BJ (cell line): ENCODE measurements at places on chromosomes 6 and 20. TPM values are rescaled to one million over a fixed set of nuclear protein-coding genes. Genes with fewer than 3 reads are reported as not detected.
A peak's percentile ranks its signal among the peaks of the same experiment; 100 is the strongest.

SPTLC3 gene
- polyA plus RNA-seq = 0.27 and 0.36 TPM in 2 replicates

SERPINB1 gene
- polyA plus RNA-seq = 17.9 and 31.3 TPM in 2 replicates

SEL1L2 gene
- polyA plus RNA-seq = 0.38 and 0.86 TPM in 2 replicates

CPNE5 gene
- 0.09 and 0.10 TPM in 2 replicates for polyA plus RNA-seq

NRN1 gene
- 1.0 and 1.1 TPM in 2 replicates for polyA plus RNA-seq

CTSA gene
- polyA plus RNA-seq = 286 and 408 TPM in 2 replicates

MAFB gene
- 0.02 and 0.06 TPM in 2 replicates for polyA plus RNA-seq

VSX1 gene
- polyA plus RNA-seq = not detected in 2 replicates

ADISSP gene
- polyA plus RNA-seq = 21.3 and 34.3 TPM in 2 replicates

ALDH5A1 gene
- 0.64 and 0.75 TPM in 2 replicates for polyA plus RNA-seq

DNA sequence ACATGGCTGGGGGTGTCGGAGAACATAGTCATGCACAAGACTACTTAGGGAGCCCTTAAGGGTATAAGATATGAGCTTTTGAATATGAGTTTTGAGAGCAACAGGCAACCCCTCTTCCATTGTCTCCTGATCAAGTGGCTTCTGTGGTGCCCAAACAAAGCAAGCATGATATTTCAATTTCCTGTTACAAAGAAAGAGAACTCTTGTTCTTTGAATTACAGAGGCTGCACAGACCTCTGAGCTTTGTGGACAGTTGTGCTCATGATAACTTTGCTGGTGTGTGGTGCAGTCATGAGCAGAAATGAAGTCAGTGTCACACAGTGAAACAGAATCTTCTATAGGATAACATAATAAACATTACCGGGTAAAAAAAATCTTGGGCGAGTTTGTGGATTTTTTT, 66.8 kb upstream of the THEMIS start:
- DNase-seq = no peak

GRCh38 chr6:71349976-71350615, 61.5 kb downstream of the OGFRL1 start:
- peak; percentile 71 for DNase-seq

DNA sequence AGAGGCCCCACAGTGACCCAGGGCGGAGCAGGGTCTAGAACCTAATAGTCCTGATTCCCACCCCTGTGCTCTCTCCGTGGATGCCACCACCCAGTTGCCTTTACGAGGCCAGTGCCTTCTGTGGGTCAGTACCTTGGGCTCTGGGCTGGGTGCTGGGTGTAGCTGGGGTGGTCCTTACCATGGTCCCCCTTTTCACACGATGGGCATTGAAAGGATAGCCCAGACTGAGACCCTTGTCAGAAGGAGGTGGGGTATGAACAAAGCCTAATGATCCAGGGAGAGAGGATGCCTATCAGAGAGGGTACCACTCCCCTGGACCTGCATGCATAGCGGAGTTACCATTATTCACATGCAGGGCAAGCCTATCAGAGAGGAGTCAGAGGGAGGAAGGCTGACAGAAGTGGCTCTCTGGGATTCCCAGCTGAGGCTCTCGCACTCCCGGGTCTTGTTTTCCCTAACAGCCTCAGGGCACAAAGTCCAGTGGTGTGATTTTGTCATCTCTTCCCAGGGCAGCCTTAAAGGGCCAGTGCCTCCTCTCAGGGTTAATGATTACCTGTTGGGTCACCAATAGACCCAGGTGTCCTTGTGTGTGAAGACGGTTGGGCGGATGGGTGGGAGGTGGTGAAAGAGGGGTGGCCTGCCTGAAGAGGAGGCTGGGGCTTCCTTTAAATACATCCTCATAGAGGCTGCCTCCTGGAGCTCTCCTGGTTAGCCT, 36.2 kb downstream of the VEGFA start:
- DNase-seq = no peak

- DNase-seq = no peak
These were observed at the start of gene TMEM239 for GRCh38 chr20:2816030-2816582. Gene TMEM239 (plus strand): TSS chr20:2816364. CDS start chr20:2816555, 191 bp downstream.

DNA sequence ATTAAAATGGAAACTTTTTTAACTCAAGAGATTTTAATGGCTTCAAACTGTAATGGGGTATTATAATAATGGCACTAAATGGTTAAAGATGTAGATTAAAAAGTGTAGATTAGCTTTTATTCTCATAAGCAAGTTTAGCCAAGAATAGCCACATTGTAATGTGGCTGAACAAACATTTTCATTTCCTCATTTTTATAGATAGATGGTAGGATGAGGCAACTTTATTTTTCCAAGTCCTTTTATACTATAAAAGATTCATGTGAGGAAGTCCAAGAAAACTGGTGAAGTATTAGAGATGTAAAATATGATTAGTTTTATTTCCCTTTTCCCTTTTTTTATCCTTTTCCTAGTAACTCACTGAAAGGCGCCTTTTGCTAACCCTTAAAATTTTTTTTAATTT, 88.8 kb downstream of the ATRN start:
- no peak for DNase-seq

- DNase-seq = no peak
These were observed 19.6 kb downstream of the MYLIP start for GRCh38 chr6:16148498-16148897.

DNA sequence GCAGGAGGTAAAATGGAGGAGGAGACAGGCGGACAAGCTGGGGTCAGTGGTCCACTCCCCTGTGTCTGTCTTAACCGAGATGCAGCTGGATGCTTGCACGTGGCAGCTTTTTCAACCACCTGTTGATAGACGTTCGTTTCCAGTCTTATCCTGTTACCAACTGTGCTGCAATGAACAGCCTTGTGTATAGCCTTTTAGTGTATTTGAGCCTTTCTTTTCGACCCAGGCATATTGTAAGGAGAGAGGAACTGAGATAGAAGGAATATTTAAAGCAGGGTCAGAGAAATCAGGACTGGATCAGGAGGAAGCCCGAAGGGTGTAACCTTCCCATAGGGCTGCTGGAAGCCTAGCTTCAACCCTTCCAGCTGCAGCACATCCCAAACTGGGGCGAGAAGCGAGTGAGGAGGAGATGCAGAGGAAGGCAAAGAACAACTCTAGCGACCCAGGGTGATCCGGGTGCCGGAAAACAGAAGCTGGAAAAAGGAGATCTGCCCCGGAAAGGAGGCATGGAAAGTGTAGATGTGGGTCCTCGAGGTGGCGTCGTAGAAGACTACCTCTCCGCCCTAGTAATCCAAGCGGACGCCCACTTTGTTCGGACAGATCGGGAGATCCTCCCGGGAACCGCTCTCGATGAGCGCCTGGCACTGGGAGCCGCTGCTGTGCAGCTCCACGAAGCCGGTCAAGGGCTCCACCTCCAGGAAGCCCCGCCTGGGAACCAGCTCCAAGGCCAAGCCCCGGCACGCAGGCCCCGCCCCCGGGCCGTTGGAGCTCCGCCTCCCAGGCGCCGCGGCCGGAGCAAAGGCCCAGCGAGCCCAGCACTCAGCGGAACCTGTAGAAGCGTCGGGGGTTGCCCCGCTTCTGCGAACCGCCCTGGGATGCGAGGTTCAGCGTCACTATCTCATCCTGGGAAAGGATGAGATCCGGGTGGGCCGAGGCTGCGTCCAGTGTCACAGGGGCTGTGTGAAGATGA, 11.2 kb downstream of the TRIM31 start:
- peak; percentile 19 for DNase-seq

DNA sequence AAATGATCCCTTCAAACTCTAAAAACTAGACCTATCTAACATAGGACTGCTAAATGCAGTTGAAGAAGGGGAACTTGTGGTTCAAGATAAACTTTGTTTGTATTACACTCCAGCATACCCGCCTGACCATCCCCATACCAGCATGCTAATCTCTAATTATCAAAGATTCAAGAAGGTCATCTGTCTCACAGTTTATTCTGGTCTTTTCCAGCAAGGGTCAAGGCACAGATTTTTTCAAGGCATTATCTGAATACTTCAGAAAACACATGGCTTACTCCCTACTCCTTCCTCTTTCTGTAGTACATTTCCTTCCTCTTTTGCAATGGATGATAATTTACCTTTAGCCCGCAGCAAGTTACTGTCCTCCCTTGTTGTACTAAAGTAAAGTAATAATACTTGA, 174.1 kb downstream of the PKHD1 start:
- no peak for DNase-seq

DNA sequence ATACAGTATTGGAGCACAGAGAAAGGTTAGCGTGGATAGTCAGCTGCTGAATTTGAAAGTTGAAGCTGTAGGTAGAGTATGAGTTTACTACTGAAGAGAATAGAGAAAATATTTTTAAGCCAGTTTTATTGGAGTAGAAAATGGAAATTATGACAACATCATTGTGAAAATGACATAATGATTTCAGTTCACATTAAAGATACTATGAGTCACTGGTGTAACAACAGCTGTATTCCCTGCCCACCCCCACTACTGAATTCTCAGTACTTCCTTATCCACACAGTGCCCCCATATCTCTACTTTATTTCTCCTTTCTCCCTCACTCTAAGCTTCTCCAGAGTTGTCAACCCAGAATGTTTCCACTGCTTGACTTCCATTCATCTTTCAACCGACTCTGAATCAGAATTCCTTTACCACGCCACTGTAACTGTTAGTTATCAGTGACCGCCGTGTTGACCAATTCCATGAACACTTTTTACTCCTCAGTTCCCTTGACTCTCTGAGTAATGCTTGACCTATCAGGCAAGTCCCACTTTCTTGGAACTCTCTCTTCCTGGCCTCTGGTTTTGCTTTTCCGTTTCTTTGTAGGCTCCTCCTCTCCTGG, 139.6 kb downstream of the AIG1 start:
- no peak for DNase-seq

- DNase-seq = no peak
These were observed 34.6 kb downstream of the FBXO5 start for GRCh38 chr6:152948150-152948768.

DNA sequence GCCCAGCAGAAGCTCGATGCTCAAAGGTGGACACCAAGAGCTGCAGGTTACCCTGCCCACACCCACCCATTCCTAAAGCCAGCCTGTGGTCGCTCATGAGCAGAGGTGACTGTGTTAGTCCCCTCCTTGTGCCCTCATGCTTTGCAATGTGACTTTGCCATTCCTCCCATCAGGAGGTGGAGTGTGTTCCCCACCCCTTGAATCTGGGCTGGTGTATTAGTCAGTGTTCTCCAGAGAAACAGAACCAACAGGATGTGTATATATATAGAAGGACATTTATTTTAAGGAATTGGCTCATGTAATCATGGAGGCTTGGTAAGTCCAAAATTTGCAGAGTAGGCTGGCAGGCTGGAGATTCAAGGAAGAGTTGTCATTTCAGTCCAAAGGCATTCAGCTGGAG, 54.4 kb upstream of the RNF24 start:
- no peak for DNase-seq

GRCh38 chr6:123168892-123169773, 173.1 kb downstream of the CLVS2 start:
- no peak for DNase-seq

DNA sequence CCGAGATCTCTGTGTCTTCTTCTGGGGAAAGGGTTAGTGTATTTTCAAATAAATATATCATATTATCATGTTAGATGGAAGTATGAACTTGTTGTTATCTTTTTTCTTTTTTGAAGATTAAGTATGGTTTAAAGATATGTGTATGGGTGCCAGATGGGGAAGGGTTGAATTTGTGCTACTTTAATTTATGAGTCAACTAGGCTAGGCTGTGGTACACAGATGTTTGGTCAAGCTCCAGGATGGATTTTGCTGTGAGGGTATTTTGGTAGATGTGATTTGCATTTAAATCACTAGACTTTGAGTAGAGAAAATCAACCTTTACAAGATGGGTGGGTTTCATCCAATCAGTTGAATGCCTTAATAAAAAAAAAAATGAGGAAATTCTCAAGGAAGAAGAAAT, 886.6 kb upstream of the ADGRB3 start:
- no peak for DNase-seq

- no peak for DNase-seq
These were observed 28.0 kb downstream of the KIF6 start for GRCh38 chr6:39696986-39697788.

- DNase-seq = no peak
These were observed 22.7 kb upstream of the KIF25 start for GRCh38 chr6:167974640-167975344.

- no peak for DNase-seq
These were observed 1.5 kb downstream of the CENPQ start for GRCh38 chr6:49464691-49465090.

DNA sequence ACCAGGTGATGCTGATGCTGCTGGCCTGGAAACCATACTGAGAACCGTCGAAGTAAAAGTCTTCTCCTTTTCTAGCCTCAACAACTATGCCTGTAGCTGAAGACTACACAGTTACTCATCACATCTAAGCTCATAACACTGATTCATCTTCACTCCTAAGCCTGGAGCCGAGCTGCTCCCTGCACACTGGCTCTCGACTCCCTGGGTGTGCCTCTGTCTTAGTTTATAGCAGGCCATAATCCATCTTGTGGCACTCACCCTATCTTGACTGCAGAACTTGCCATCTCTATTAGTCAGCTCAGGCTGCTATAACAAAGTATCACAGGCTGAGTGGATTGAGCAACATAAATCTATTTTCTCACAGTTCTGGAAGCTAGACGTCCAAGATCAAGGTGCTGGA, 191.0 kb downstream of the UNC5CL start:
- no peak for DNase-seq

- no peak for DNase-seq
These were observed 13.5 kb upstream of the ZNF391 start for GRCh38 chr6:27374824-27375612.

DNA sequence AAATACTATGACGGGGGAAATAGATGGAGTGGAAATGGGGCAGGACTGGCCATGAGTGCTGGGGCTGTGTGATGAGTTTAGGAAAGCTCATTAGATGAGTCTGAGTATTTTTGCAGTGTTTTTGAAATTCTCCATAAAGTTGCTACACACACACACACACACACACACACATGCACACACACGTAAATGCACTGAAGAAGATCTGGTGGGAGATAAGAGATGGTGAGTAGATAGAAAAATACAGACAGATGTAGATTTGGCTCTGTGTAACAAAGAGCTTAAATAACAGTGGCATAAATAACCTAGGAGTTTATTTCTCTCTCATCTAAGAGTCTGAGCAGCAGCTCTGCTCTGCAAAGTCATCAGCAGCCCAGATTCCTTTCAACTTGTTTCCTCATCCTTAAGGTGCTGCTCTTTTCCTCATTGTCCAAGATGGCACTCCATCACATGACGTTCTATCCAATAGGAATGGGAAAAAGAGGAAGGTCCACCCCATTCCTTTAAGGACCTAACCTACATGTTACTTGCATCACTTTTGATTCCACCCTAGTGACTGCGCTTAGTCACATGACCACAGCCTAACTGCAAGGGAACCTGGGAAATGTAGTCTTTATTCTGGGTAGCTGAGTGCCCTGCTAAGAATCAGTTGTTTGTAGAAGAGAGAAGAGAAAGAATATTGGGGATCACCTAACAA, 76.4 kb downstream of the EYA2 start:
- DNase-seq = no peak
